ENCODE measurements at places on chromosomes 1 and 21.

DNA sequence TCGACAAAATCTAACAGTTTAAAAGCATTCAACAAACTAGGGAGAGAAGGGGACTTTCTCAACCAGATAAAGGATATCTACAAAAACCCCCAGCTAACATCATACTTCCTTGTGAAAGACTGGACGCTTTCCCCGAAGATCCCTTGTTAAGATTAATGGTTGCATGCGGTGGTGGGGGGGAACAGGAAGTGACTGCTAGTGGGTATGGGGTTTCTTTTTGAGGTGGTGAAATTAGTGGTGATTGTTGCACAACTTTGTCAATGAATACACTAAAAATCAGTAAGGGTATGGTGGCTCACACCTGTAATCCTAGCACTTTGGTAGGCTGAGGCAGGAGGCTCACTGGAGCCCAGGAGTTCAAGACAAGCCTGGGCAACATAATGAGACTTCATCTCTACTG lies 26.9 kb upstream of the EYA3 start:
- DNase-seq: peak; percentile 75

DNA sequence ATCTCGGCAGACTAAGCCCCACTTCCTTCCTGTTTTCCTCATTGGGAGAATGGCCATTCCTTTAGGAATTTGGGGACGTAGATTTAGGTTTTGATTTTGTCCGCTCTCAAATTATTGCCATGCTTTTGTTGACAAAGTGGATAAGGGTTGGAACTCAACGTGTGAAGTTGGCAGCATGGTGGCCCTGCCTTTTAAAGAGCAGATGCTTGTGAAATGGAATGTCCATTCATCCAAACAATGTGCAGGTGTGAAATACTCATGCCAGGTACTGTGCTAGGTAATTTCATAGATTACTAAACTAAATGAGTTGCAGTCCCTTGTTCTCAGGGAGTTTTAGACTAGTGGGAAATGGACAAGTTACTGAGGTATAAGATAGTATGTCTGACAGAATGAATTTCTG lies 75.0 kb downstream of the SPATA46 start:
- no peak for DNase-seq

DNA sequence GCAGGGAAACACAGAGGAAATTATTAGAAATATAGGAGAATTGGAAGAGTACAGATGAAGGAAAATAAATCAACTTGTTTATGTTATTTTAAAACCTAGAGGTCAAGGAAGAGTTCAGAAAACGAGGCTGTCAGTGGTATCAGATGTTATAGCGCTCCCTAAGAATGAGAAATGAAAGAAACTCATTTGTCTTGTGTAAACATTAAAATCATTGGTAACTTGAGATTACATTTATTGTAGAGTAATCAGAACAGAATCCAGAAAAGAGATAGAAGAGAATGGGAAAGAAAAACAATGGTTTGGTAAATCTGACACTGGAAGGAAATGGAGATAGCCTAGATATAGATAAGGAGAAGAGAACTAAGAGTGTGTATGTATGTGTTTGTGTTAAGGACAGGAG lies 106.4 kb downstream of the ATF6 start:
- DNase-seq: no peak

GRCh38 chr1:218763538-218763937 lies 410.1 kb upstream of the LYPLAL1 start:
- no peak for DNase-seq

- no peak for DNase-seq
These were observed 80.7 kb downstream of the TGFB2 start for GRCh38 chr1:218425647-218426342.

- no peak for DNase-seq
These were observed 41.5 kb downstream of the COLGALT2 start for GRCh38 chr1:183996040-183996384.

GRCh38 chr1:85202092-85202863 lies 1.5 kb upstream of the SYDE2 start:
- no peak for DNase-seq

- DNase-seq: no peak
These were observed 491 bp upstream of the RAP1A start for GRCh38 chr1:111618961-111619634.

DNA sequence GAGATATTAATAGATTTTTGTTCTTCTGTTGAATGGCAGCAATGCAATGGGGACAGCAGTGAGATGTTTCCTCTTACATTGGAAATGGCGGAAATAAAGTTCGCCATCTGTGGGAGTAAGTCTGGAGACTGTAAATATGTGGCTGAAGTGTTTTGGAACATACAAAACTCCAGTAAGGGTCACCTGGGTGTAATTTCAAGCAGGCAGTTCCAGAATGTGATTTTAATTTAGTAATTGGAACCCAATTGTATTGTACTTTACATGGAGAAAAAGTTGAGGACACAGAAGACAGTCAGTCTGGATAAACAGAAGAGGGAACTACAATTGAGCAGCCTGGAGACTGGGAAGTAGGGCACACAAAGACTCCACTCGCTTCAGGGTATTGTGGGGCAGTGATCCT lies 108.6 kb downstream of the NTMT2 start:
- DNase-seq: no peak

GRCh38 chr1:211742889-211743529 lies 67.6 kb upstream of the NEK2 start:
- DNase-seq: no peak

- no peak for DNase-seq
These were observed 266.6 kb downstream of the LRRC7 start for GRCh38 chr1:69834336-69834735.

DNA sequence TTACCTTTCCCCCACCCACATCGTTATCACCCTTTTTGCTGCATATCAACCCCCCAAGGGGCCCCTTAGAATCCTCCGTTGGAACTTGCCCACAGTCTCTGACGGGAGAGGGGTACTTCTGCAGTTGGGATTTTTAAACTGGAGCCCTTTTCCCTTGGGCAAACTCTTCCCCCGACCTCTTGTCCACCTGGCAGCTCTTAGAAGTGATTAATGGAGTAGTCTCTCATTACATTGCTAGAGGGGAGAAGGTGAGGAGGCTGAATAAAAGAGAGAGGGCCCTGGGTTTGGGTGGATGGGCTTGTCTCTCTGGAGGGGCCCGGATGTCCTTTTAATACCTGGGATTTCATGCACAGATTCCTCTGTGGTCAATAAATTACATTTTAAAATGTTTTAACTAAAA lies 27.2 kb upstream of the TSPAN2 start:
- no peak for DNase-seq

GRCh38 chr1:87905651-87906050 lies 577.0 kb downstream of the LMO4 start:
- DNase-seq: no peak

DNA sequence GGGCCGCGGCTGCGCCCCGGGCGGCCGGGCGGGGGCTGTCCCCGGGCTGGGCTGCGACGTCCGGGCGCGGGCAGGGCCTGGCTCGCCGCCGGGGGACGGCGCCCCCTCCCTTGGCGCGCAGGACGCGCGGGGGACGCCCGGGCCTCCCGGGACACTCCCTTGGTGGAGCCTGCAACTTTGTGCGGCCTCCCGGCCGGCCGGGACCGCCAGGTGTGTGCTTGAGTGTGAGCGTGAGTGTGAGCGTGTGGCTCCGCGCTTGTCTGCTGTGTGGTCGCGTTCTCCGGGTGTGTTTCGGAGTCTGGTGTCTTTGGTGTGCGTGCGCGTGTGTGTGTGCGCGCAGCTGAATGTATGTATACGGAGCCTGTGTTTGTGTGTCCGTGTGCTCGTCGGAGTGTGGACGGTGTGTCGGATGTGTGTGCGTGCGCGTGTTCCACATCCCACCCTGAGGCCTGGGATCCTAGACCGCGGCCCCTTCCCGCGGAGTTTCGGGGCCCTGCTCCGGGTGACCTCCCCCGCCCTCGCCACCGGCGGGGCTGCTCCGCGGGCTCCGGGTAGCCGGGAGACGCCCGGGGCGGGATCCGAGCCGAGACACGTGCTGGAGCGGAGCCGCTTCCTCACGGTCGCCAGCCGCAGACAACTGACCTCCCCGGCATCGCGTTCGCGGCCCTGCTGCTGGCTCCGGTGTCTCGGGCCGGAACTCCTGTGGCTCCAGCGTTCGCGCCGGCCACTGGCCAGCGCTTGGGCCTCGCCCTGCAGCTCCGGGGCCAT lies 1.7 kb downstream of the PTPRU start:
- DNase-seq: no peak

- peak; percentile 34 for DNase-seq
These were observed 20.9 kb upstream of the RHBDL2 start for GRCh38 chr1:38962560-38962959.

GRCh38 chr1:105317976-105318375 lies 1568.3 kb downstream of the AMY1C start:
- DNase-seq: no peak

DNA sequence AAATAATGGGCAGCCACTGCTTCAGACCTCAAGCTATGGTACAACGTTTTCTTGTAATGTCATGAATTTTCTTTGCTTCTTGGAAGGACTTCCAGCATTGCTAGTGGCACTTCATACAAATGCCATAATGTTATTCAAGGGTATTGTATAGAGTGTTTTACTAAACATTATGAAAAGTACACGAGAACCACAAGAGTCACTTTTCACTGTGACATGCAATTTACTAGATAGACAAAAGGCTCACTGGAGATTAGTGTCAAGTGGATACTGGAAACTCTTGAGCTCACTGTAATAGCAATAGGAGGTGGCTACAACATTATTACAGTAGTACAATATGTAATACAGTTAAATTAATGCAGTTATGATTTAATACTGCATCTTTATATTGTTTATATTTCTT lies 5.3 kb upstream of the OLFM3 start:
- no peak for DNase-seq

GRCh38 chr1:201509601-201510374 lies 2.9 kb upstream of the CSRP1 start:
- DNase-seq: no peak

GRCh38 chr1:150159550-150159949 lies 9.8 kb downstream of the PLEKHO1 start:
- peak; percentile 89 for DNase-seq
